Right renal pelvis (tissue), 4 donors: ENCODE measurements at places on chromosomes 4 and X. TPM values are rescaled to one million over a fixed set of nuclear protein-coding genes. Genes with fewer than 3 reads are reported as not detected.

ARX gene
- polyA plus RNA-seq: not detected

KLHL8 gene
- 20.9 TPM for polyA plus RNA-seq

SPATA4 gene
- polyA plus RNA-seq: 1.7 TPM

ABCG2 gene
- polyA plus RNA-seq: 6.7 TPM

SH2D1A gene
- 0.12 TPM for polyA plus RNA-seq

HTN3 gene
- not detected for polyA plus RNA-seq

PNMA6F gene
- 0.19 TPM for polyA plus RNA-seq

CXorf58 gene
- 0.18 TPM for polyA plus RNA-seq

AFP gene
- polyA plus RNA-seq: 992 TPM

AFF2 gene
- polyA plus RNA-seq: 4.7 TPM

KDR gene
- polyA plus RNA-seq: 77.1 TPM

ATG4A gene
- 13.1 TPM for polyA plus RNA-seq

TMPRSS11E gene
- polyA plus RNA-seq: not detected

SLC38A5 gene
- 7.2 TPM for polyA plus RNA-seq

TLR8 gene
- 0.18 TPM for polyA plus RNA-seq

TRIM75 gene
- not detected for polyA plus RNA-seq

JCHAIN gene
- polyA plus RNA-seq: 0.90 TPM

BEND2 gene
- polyA plus RNA-seq: 0.08 TPM

CCKAR gene
- polyA plus RNA-seq: not detected

CXCL13 gene
- 0.73 TPM for polyA plus RNA-seq

DCAF8L2 gene
- 0.03 TPM for polyA plus RNA-seq

CENPI gene
- 7.5 TPM for polyA plus RNA-seq

ADRA2C gene
- 5.0 TPM for polyA plus RNA-seq

DMRTC1 gene
- polyA plus RNA-seq: 1.5 TPM

PAGE2 gene
- not detected for polyA plus RNA-seq

TMSB15A gene
- 73.8 TPM for polyA plus RNA-seq

RPS6KA6 gene
- 16.9 TPM for polyA plus RNA-seq

RHOXF1 gene
- polyA plus RNA-seq: 0.22 TPM

GLRA2 gene
- 0.18 TPM for polyA plus RNA-seq

DHX15 gene
- 253 TPM for polyA plus RNA-seq

TMEM128 gene
- polyA plus RNA-seq: 63.1 TPM

ABLIM2 gene
- polyA plus RNA-seq: 7.6 TPM

WDR17 gene
- 6.9 TPM for polyA plus RNA-seq

MBNL3 gene
- 32.3 TPM for polyA plus RNA-seq

INTU gene
- 23.1 TPM for polyA plus RNA-seq

ATOH1 gene
- not detected for polyA plus RNA-seq

SPANXN2 gene
- not detected for polyA plus RNA-seq

PPBP gene
- 55.2 TPM for polyA plus RNA-seq

PCDH18 gene
- polyA plus RNA-seq: 158 TPM

CYSLTR1 gene
- 1.6 TPM for polyA plus RNA-seq

GYPE gene
- 3.0 TPM for polyA plus RNA-seq

TLR10 gene
- 0.26 TPM for polyA plus RNA-seq

PABPC4L gene
- polyA plus RNA-seq: 14.3 TPM

DCAF12L1 gene
- polyA plus RNA-seq: 11.2 TPM

TMEM150C gene
- polyA plus RNA-seq: 25.3 TPM

CSN1S1 gene
- not detected for polyA plus RNA-seq

ASB9 gene
- polyA plus RNA-seq: 12.0 TPM
